ENCODE measurements at places on chromosomes 11 and 22.
A peak's percentile ranks its signal among the peaks of the same experiment; 100 is the strongest.

- peak; percentile 84 for DNase-seq
These were observed 32.1 kb downstream of the KCNJ4 start for GRCh38 chr22:38422611-38423511.

DNA sequence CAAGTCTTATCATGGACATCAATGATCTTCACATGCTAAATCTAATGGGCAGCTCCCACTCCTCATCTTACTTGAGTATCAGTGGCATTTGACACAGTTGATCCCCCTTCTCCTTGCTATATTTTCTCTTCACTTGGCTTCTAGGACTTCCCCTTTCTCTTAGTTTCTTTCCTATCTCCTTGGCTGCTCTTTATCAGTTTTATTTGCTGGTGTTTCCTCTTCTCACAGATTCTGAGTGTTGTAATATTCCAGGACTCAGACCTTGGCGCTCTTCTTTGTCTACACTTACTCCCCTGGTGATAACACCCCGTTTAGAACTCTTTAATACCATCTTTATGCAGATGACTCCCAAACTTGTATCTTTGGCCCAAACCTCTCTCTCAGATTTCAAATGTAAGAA lies 33.9 kb upstream of the RASSF10 start:
- DNase-seq, result no peak

DNA sequence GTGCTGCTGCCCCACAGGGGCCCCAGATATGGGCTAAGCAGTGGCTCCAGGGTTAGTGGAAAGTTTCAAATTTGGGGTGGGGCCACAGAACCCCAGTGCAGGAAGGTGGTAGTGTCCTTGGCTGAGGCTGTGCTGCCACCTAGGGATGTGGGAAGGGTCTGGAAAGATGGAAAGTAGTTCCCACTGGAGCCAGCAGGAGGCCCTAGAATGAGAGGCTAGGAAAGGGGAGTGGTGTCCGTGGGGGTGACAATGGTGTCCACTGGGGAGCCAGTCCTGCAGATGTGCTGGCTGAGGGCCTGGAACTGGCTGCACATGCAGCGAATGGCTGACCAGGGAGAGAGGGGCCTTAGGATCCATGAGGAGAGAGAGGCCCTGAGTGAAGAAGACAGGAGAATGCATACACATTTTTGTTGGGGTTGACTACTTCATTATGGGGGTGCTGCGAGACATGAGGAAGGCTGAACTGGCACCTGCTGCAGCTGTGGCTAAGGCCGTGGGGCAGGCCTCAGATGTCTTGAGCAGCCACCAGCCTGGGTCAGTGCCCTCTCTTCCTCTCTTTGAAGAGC lies 21.1 kb downstream of the RFPL3 start:
- peak; percentile 30 for DNase-seq

DNA sequence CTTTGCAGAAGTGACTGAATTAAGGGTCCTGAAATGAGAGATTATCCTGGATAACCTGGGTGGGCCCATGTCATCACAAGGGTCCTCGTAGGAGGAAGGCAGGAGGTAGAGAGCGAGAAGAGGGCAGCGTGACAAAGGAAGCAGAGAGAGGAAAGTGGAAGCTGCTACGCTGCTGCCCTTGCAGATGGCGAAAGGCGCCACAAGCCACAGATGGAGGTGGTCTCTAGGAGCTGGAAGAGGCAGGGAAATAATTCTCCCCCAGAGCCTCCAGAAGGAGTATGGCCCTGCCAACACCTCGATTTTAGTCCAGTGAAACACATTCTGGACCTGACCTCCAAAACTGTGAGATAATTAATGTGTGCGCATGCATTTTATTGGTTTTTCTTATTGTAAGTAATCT lies 13.4 kb downstream of the TMEM184B start:
- no peak for DNase-seq
